ENCODE measurements at places on chromosomes 6 and 20.

GRCh38 chr6:83183082-83183828 lies 9.8 kb downstream of the PGM3 start:
- DNase-seq: no peak

DNA sequence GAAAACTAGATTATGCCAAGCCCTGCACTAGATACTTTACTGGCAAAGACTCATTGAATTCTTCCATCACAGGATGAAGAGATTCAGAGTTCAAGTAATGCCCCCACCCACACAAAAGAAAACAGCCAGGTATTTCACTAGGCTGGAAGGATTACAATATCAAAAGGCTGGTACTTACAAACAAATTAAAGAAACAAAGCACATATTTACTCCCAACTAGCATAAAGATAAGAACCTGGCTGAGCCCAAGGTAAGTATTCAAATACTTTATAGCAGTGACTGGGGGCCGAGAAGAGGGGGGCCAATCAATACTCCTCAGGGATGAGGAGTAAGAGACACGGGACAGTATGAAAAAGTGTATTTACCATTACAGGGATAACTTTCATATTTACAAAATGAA lies 3.7 kb downstream of the ACOT8 start:
- DNase-seq: no peak

- no peak for DNase-seq
Measured at GRCh38 chr20:51380401-51381385, 161.8 kb downstream of the NFATC2 start.

- DNase-seq: no peak
Measured at GRCh38 chr20:39829661-39830060, 859.4 kb downstream of the MAFB start.

DNA sequence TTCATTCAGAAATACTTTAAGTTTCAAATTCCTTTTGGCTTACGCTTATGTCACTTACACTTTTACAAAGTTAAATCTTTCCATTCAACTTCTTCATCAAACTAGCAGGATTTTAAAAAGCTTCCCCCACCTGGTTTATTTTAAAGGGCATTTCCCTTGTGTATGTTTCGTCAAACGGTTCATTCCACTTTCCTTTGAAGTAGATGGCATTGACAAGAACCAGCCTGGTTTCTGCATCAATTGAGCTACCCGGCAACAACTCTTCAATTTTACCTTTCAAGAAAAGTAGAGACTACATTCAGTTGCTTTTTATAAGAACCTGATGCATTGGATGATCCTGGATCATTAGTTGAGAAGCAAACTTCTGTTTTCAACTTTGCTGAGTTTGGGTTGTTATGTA lies 9.8 kb downstream of the SERPINB9 start:
- no peak for DNase-seq

DNA sequence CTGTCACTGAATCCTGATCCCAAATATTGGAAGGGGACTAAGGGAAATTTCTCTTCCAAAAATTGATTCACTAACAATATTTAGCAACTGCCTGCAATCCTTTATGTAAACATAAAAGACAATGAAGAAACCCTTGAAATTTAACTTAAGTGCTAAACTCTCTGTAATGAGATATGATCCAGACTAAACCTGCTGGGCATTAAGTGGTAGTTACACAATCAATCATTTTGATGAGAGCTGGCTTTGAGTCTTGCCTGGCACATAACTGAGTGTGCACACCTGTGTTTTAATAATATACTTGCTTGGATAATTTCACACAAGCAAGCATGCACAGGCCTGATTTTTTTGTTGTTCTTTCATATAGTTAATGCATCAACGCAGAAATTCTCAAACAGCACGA lies 9.8 kb upstream of the ZFP64 start:
- peak; percentile 87 for DNase-seq

DNA sequence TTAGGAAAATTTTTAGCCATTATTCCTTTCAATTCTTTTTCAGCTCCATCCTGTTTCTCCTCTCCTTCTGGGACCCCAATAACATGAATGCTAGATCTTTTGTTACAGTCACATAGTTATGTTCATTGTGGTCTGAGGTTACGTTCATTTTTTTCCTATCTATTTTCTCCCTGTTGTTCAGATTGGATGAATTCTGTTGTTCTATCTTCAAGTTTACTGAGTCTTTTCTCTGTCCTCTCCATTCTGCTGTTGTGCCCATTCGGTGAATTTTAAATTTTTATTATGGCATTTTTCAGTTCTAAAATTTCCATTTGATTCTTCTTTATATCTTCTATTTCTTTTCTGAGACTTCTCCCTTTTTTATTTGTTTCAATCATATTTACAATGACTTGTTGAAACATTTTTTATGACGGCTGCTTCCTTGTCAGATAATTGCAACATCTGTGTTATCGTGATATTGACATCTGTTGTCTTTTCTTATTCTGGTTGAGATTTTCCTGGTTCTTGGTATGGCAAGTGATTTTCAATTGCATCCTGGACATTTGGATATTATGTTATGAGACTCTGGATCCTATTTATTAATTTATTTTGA lies 12.6 kb upstream of the DDR1 start:
- DNase-seq: no peak

DNA sequence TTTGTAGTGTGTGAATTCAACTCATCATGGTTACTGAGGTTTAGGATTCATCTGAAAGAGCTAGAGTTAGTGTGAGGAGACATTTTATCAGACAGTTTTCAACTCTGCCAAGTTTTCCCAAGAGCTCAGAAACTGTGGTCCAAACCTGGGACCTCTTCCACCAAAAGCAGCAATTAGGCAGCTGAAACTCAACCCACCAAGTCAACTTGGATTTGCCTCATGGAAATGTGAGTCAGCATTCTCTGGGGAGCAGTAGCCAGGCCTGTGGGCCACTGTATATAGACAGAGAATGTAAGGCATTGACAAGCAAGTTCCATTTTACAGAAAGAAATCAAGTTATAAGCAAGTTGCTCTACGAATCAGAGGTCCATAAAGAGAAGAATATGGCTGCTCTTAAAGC lies 178.8 kb upstream of the HDDC2 start:
- no peak for DNase-seq

DNA sequence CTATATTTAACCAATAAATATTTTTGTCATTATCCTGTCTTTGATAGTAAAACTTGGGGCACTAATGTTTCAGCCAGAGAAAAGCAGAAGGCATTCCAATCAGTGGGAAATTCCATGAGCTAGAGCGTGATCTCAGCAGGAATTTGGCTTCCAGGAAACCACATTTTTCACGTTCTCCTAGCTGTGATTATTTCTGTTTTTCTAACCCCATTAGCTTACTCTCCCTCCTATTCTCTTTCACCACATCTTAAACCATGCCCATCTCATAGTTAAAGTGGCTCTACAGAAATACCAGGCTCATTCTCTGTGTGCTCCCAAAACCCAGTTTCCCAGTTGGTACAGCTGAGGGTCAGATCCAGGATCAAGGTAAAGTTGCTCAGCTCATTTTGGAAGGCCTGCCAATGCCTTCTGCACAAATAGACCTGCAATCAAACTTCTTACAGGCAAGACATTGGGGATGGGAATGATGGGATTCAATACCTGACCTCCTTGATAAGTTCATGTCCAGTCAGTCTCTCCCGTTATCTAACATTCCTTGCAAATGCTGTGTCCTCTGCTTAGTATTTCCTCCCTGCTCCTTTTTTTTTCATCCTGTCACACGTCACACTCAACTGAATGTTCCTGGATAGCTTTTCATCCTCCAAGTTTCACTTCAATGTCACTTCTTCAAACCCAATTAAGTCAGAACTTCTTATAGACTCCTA lies 33.1 kb upstream of the TMEM30A start:
- no peak for DNase-seq

GRCh38 chr20:21173485-21173884 lies 47.6 kb downstream of the KIZ start:
- DNase-seq: no peak

DNA sequence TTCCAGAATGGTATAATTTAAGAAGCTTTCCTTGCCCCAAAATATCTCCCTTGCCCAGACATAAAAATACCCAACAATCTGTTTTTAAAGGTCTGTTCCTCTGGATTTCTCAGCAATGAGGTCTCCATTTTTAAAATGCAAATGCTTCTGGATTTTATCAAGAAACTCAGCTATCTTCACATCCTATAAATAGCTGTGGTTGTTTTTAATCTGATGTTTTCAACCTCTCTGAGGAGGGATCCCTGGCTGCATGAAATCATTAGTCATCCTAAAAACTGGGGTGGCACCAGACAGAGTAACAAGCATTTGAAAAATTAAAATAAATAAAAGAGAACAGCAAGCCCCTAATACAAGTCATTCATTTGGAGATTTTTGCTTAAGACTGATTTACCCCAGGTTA lies 168.5 kb upstream of the ID4 start:
- DNase-seq: no peak
